ENCODE measurements at places on chromosomes 4 and X. TPM values are rescaled to one million over a fixed set of nuclear protein-coding genes. Genes with fewer than 3 reads are reported as not detected.

- peaks cover 1% of the 10 kb centered on the region for H3K27me3 ChIP-seq
- H3K4me1 ChIP-seq: no peaks in the 10 kb centered on the region
- DNase-seq: no peak
- no peak overlapping the region for H3K4me3 ChIP-seq
These were observed 459.9 kb upstream of the AMOT start for GRCh38 chrX:113300580-113300979.

TGIF2LX gene
- total RNA-seq: not detected

MSL3 gene
- 55.0 TPM for total RNA-seq

GRCh38 chr4:20281453-20281852, 29.7 kb downstream of the SLIT2 start:
- no peak overlapping the region for H3K4me3 ChIP-seq
- H3K36me3 ChIP-seq: no peaks in the 10 kb centered on the region
- no peaks in the 10 kb centered on the region for H3K4me1 ChIP-seq
- H3K27ac ChIP-seq: no peak overlapping the region

CCNB3 gene
- 0.33 TPM for total RNA-seq

GRCh38 chr4:10891866-10892265, 207.3 kb upstream of the CLNK start:
- no peak for DNase-seq
- H3K27ac ChIP-seq: no peak overlapping the region
- H3K36me3 ChIP-seq: no peaks in the 10 kb centered on the region
- H3K4me1 ChIP-seq: peaks cover 6% of the 10 kb centered on the region
- H3K4me3 ChIP-seq: no peak overlapping the region

- no peak overlapping the region for H3K4me3 ChIP-seq
- H3K4me1 ChIP-seq: no peaks in the 10 kb centered on the region
- no peak for DNase-seq
- no peak overlapping the region for H3K27ac ChIP-seq
These were observed 175.8 kb downstream of the COMMD8 start for GRCh38 chr4:47287735-47288134.

DNA sequence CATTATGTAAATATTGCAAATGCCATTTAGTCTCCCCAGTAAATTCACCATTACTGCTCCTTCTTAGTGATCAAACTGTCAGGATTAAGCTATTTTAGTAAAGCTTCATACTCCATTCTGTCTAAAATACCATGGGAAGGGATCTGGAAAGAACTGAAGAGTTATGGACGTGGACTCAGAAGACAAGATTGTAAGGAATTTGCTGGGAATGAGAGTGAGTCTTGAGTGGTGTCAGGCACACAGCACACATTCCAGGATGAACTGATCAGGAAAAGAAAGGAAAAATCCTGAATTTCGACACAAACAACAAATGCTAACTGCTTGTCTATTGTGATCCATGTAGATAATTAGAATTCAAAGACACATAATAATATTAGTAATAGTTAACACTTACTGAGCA, 311.0 kb downstream of the CENPC start:
- no peak overlapping the region for H3K4me3 ChIP-seq
- no peak for DNase-seq
- no peaks in the 10 kb centered on the region for H3K27me3 ChIP-seq
- no peaks in the 10 kb centered on the region for H3K4me1 ChIP-seq
- H3K27ac ChIP-seq: no peak overlapping the region

GRCh38 chrX:94107981-94108380, 434.0 kb downstream of the FAM133A start:
- H3K4me1 ChIP-seq: no peaks in the 10 kb centered on the region
- no peaks in the 10 kb centered on the region for H3K36me3 ChIP-seq
- DNase-seq: no peak
- H3K4me3 ChIP-seq: no peak overlapping the region
- H3K27me3 ChIP-seq: no peaks in the 10 kb centered on the region

GRCh38 chr4:47839259-47839658, 1.4 kb upstream of the CORIN start:
- H3K27me3 ChIP-seq: peaks cover 8% of the 10 kb centered on the region
- H3K4me3 ChIP-seq: no peak overlapping the region
- no peak overlapping the region for H3K27ac ChIP-seq
- no peak for DNase-seq

GRCh38 chr4:20279381-20279780, 27.7 kb downstream of the SLIT2 start:
- no peaks in the 10 kb centered on the region for H3K36me3 ChIP-seq
- no peaks in the 10 kb centered on the region for H3K4me1 ChIP-seq
- DNase-seq: no peak

NKX6-1 gene
- 14.6 TPM for total RNA-seq

CXCL13 gene
- not detected for total RNA-seq

ZBTB33 gene
- total RNA-seq: 21.0 TPM

DNA sequence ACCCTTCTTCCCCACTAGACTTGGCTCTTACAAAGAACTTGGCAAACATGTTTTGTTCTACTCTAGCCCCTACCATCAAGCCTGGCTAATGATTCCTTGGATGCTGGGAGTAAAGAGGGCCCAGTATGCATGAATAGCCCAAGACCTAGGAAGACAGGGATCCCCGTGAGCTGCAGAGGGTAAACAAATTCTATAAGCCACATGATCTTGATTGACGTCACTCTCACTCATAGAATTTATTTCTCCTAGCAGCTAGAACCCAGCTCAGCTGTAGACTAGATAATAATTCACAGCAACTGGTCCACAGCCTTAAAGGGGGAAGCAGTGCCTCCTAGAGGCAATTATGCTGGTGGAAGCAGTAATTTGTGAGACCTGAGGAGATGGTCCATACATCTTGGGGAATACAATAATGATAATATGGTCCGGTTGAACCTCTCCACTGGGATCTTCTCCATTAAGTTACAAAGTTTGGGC, 16.1 kb upstream of the USO1 start:
- DNase-seq: peak; percentile 21
- peaks cover 5% of the 10 kb centered on the region for H3K4me1 ChIP-seq
- no peak overlapping the region for H3K4me3 ChIP-seq
- no peak overlapping the region for H3K27ac ChIP-seq
- H3K36me3 ChIP-seq: no peaks in the 10 kb centered on the region

DNA sequence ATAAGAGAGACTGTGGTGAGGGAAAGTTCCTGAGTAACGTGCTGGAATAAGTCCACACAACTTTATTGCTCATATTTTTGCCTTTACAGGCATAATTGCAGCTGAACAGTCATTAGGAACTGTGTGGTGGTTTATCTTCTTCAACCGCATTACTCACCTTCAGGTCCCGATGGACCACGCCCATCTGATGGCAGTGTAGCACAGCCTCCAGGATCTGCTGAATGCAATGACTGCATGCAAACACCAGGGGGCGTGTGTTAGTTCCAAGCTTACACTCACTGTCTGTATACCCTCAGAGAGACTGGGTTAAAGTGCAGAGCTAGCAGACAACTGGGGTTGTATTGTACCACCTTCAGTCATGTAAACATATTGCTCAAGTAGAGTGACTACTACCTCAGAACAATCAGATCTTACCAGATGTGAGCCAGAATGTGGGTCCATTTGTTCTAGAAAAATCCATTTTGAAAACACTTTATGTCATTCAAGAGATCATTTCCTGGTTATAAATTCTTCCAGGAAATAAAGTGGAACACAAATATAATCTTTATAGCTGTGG, 214.0 kb downstream of the CAMK2D start:
- peak; percentile 83 for DNase-seq
- H3K27me3 ChIP-seq: peaks cover 2% of the 10 kb centered on the region
- H3K4me1 ChIP-seq: peaks cover 5% of the 10 kb centered on the region
- H3K4me3 ChIP-seq: no peak overlapping the region

DNA sequence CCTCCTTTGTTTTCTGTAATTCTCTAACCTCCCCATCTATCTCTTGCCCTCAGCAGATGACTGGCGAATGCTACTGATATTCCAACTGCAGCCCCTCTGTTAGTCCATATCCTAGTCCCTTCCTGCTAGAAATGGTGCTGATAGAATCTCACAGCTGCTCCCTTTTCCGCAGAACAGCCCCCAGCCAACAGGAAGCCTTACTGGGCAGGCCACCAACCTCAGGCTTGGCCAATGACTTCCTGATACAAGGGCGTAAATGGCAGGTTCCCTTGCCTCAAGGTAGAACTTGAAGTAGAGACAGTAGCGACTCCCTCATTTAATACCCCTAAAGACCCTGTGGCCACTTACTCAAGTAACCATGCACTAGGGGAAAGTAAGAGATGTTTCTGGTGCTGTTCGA, 26.7 kb upstream of the SLC2A9 start:
- no peak overlapping the region for H3K4me3 ChIP-seq
- peaks cover 12% of the 10 kb centered on the region for H3K27me3 ChIP-seq
- H3K27ac ChIP-seq: no peak overlapping the region
- no peak for DNase-seq
- H3K4me1 ChIP-seq: peaks cover 19% of the 10 kb centered on the region

- H3K4me3 ChIP-seq: no peak overlapping the region
- no peaks in the 10 kb centered on the region for H3K27me3 ChIP-seq
- no peaks in the 10 kb centered on the region for H3K4me1 ChIP-seq
- DNase-seq: no peak
These were observed 12.8 kb upstream of the GUCY1B1 start for GRCh38 chr4:155745984-155746383.

MGARP gene
- total RNA-seq: not detected

PDE5A gene
- total RNA-seq: 3.4 TPM

- no peak for DNase-seq
- H3K4me1 ChIP-seq: no peaks in the 10 kb centered on the region
- no peaks in the 10 kb centered on the region for H3K36me3 ChIP-seq
- H3K27ac ChIP-seq: no peak overlapping the region
These were observed 36.5 kb downstream of the AFF2 start for GRCh38 chrX:148536961-148537360.

CENPVL2 gene
- not detected for total RNA-seq

PPBP gene
- total RNA-seq: not detected

GLOD5 gene
- total RNA-seq: not detected

DNA sequence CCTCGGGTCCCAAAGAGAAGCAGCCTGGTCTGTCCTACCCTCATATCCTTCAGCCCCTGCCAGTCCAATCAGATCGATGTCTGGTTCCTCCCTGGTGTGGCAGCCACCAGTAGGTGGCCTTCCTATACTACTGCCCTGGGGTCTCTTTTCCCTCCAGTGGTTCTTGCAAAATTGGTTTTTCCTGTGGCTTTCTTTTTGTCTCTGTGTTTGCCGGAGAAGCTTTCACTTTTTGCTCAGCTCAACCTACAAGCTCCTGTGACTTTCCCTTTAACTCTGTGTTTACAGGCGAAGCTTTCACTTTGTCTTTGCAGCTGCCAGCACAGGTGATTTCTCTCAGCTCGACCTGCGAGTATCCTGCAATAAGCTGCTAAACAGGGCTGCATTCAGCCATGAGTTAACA, 46.8 kb downstream of the UGT2A3 start:
- H3K4me3 ChIP-seq: no peak overlapping the region
- peaks cover 6% of the 10 kb centered on the region for H3K27me3 ChIP-seq
- no peak overlapping the region for H3K27ac ChIP-seq
- peaks cover 20% of the 10 kb centered on the region for H3K4me1 ChIP-seq

- H3K27me3 ChIP-seq: no peaks in the 10 kb centered on the region
- H3K4me1 ChIP-seq: no peaks in the 10 kb centered on the region
- H3K36me3 ChIP-seq: no peaks in the 10 kb centered on the region
- DNase-seq: no peak
- no peak overlapping the region for H3K27ac ChIP-seq
These were observed 139.9 kb upstream of the ATP6AP2 start for GRCh38 chrX:40440866-40441265.

GRCh38 chrX:133980832-133981588, 4.4 kb downstream of the GPC3 start:
- DNase-seq: no peak
- no peak overlapping the region for H3K27ac ChIP-seq
- H3K36me3 ChIP-seq: no peaks in the 10 kb centered on the region
- H3K4me1 ChIP-seq: peaks cover 4% of the 10 kb centered on the region
- H3K4me3 ChIP-seq: no peak overlapping the region
- H3K27me3 ChIP-seq: peaks cover 2% of the 10 kb centered on the region

DNA sequence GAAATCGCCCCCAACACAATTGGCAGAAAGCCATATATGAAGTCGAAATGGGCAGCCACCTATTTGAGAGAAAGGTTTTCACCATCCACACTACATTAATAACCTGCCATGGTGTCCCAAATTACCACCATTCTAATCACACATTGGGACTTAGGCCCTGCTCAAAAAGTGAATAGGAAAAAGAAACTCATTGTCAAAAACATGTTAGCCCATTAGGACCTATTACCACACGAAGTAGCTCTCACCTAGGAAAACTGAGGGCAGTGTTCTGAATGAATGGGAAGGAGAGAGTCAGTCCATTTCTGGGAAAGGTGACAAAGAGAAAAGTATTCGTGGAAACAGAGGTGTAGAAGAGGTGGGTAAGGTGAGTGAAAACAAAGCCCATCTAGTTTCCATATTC, 60.8 kb downstream of the GPC3 start:
- H3K27ac ChIP-seq: no peak overlapping the region
- H3K36me3 ChIP-seq: no peaks in the 10 kb centered on the region
- no peak for DNase-seq
- H3K4me1 ChIP-seq: peaks cover 10% of the 10 kb centered on the region
- H3K4me3 ChIP-seq: no peak overlapping the region

GRCh38 chr4:98482503-98482846, 175.9 kb downstream of the TSPAN5 start:
- no peaks in the 10 kb centered on the region for H3K4me1 ChIP-seq
- H3K27ac ChIP-seq: no peak overlapping the region

- peak overlapping the region; percentile 34 for H3K27ac ChIP-seq
- peak overlapping the region; percentile 7 for H3K4me3 ChIP-seq
- no peak for DNase-seq
- H3K4me1 ChIP-seq: peaks cover 11% of the 10 kb centered on the region
These were observed 22.1 kb downstream of the UBE2K start for GRCh38 chr4:39719804-39720580.

DNA sequence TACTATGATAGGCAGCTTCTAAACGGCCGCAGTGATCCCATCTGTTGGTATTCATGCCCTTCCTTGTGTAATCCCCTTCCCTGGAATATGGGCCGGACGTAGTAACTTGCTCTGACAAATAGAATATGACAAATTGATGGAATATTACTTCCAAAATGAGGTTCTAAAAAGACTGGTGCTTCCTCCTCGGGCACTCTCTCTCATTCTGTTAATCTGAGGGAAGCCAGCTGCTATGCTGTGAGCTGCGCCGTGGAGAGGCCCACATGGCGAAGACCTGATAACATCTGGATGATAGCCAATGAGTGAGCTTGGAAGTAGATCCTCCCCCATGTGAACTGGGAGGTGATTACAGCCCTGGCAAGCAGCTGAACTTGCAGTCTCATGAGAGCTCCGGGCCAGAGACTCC, 27.2 kb upstream of the SLC25A4 start:
- no peaks in the 10 kb centered on the region for H3K36me3 ChIP-seq
- no peak overlapping the region for H3K4me3 ChIP-seq
- peaks cover 5% of the 10 kb centered on the region for H3K4me1 ChIP-seq

DNA sequence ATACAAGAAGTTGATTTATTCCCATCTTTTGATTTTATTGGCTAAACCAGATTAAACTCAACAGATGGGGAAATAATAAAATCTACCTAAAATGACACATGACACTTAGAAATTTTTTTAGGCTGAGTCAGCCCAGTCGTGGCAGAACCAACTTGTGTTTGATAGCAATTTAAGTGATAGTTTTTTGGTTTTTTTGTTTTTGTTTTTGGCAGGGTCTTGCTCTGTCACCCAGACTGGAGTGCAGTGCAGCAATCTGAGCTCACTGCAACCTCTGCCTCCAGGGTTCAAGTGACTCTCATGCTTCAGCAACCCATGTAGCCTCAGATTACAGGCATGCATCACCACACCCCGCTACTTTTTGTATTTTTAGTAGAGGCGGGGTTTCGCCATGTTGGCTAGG, 370.3 kb upstream of the NOCT start:
- H3K36me3 ChIP-seq: no peaks in the 10 kb centered on the region
- peaks cover 4% of the 10 kb centered on the region for H3K27me3 ChIP-seq
- H3K4me3 ChIP-seq: no peak overlapping the region
- DNase-seq: no peak
